Endodermal cell (in vitro differentiated cells): ENCODE measurements at places on chromosomes 13 and 19. TPM values are rescaled to one million over a fixed set of nuclear protein-coding genes. Genes with fewer than 3 reads are reported as not detected.

Gene NLRP11
- not detected in 2 replicates for total RNA-seq

Gene TIMM29
- total RNA-seq = 16.4 to 27.9 TPM (median 26.8 TPM) in 3 replicates

Gene ELSPBP1
- not detected in 2 replicates for total RNA-seq

Gene GPR4
- not detected in 2 replicates for total RNA-seq

Gene PCSK4
- total RNA-seq = 31.6 to 33.4 TPM (median 33.1 TPM) in 3 replicates

Gene CADM4
- total RNA-seq = 12.5 to 19.9 TPM (median 17.8 TPM) in 3 replicates

Gene ZNF440
- 11.2 and 12.2 TPM in 2 replicates for total RNA-seq

Gene PEG3
- total RNA-seq = not detected in 3 replicates

Gene CEACAM5
- total RNA-seq = not detected in 3 replicates

Gene ZNF468
- total RNA-seq = 40.4 and 46.2 TPM in 2 replicates

Gene CBY2
- total RNA-seq = not detected in 3 replicates

Gene ZNF729
- total RNA-seq = not detected in 3 replicates

Gene SYNGR4
- total RNA-seq = not detected in 2 replicates

Gene EDNRB
- total RNA-seq = 5.9 TPM in 2 replicates

Gene ATCAY
- total RNA-seq = 0.34 to 2.2 TPM (median 0.58 TPM) in 3 replicates

Gene ZNF253
- total RNA-seq = 34.3 to 44.4 TPM (median 41.5 TPM) in 3 replicates

Gene ZNF415
- total RNA-seq = 11.1 and 12.6 TPM in 2 replicates

Gene ACTMAP
- total RNA-seq = 29.8 to 35.0 TPM (median 34.3 TPM) in 3 replicates

Gene BEST2
- 0.94 to 1.4 TPM (median 1.2 TPM) in 3 replicates for total RNA-seq

Gene NCR1
- total RNA-seq = 32.8 and 34.5 TPM in 2 replicates

Gene TMEM147
- total RNA-seq = 109 TPM in 2 replicates

Gene UBE2L5
- total RNA-seq = not detected in 3 replicates

Gene CEACAM4
- total RNA-seq = not detected in 2 replicates

Gene THSD8
- total RNA-seq = 31.6 and 34.4 TPM in 2 replicates

Gene ZFP82
- 17.7 to 22.6 TPM (median 21.6 TPM) in 3 replicates for total RNA-seq

Gene ACP7
- not detected in 3 replicates for total RNA-seq

Gene PNMA8A
- total RNA-seq = 17.3 and 19.1 TPM in 2 replicates

Gene SIGLECL1
- not detected in 3 replicates for total RNA-seq

Gene TEKTIP1
- total RNA-seq = 3.1 to 5.7 TPM (median 4.2 TPM) in 3 replicates

Gene HCN2
- total RNA-seq = 0.15 to 0.61 TPM (median 0.27 TPM) in 3 replicates

Gene ADAMTS10
- total RNA-seq = 13.3 and 19.3 TPM in 2 replicates

Gene B3GNT3
- total RNA-seq = 0.70 and 1.1 TPM in 2 replicates

Gene LPAR6
- 1.3 to 2.2 TPM (median 1.6 TPM) in 3 replicates for total RNA-seq

Gene CEACAM8
- total RNA-seq = not detected in 2 replicates

Gene CASP14
- not detected in 3 replicates for total RNA-seq

Gene CHST8
- total RNA-seq = 1.6 to 2.5 TPM (median 2.3 TPM) in 3 replicates

Gene BAX
- total RNA-seq = 172 and 174 TPM in 2 replicates

Gene ZNF222
- 4.0 to 8.9 TPM (median 6.0 TPM) in 3 replicates for total RNA-seq

Gene OR7A5
- not detected in 2 replicates for total RNA-seq

Gene STOML3
- not detected in 3 replicates for total RNA-seq

Gene UQCR11
- total RNA-seq = 170 and 171 TPM in 2 replicates

Gene ATP8A2
- 2.9 and 3.0 TPM in 2 replicates for total RNA-seq
